ENCODE measurements at places on chromosomes 6 and 20. TPM values are rescaled to one million over a fixed set of nuclear protein-coding genes. Genes with fewer than 3 reads are reported as not detected.

GRCh38 chr20:8303651-8304050 is 171.6 kb downstream of the PLCB1 start:
- DNase-seq = no peak
- H3K27me3 ChIP-seq = no peaks in the 10 kb centered on the region
- H3K36me3 ChIP-seq = no peaks in the 10 kb centered on the region
- no peak overlapping the region for H3K4me3 ChIP-seq

- H3K27ac ChIP-seq = no peak overlapping the region
- no peaks in the 10 kb centered on the region for H3K36me3 ChIP-seq
- no peak overlapping the region for H3K4me3 ChIP-seq
- no peaks in the 10 kb centered on the region for H3K4me1 ChIP-seq
- DNase-seq = no peak
Observed at GRCh38 chr20:52290569-52290968, 99.0 kb upstream of the ZFP64 start.

DNA sequence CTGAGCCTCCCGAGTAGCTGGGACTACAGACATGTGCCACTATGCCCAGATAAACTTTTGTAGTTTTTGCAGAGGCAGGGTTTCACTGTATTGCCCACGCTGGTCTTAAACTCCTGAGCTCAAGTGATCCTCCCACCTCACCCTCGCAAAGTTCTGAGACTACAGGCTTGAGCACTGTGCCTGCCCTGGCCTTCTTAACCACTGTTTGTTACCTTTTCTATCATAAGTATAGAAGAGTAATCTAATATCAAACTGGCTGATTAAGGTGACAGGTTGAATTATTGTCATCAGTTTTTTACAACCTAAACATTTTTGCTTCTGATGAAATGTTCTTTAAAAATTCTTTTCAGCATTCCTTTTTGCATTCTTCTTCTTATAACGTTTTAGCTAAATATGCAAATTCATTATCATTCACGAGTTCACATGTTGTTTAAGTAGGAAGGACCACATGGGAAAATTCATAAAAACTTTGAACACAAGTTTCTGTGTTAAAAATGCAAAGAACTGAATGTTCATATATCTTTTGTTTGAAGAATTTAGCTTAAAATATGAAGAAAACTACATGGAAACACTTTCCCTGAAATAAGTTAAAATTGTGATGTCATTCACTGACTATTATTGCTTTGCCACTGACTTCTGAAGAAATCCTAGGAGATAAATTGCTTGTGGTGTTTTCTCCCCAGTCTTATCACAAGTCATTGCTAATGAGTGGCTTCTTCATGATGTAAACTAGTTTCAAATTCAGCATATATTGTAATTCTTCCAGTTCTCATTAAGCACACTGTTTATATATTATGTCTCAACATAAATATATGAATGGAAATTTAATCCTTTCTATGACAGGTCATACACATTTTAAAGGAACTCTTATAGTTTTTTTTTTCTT is 106.7 kb downstream of the ADGRB3 start:
- no peaks in the 10 kb centered on the region for H3K27me3 ChIP-seq
- no peaks in the 10 kb centered on the region for H3K4me1 ChIP-seq
- no peak for DNase-seq
- H3K4me3 ChIP-seq = no peak overlapping the region
- no peaks in the 10 kb centered on the region for H3K36me3 ChIP-seq

DNA sequence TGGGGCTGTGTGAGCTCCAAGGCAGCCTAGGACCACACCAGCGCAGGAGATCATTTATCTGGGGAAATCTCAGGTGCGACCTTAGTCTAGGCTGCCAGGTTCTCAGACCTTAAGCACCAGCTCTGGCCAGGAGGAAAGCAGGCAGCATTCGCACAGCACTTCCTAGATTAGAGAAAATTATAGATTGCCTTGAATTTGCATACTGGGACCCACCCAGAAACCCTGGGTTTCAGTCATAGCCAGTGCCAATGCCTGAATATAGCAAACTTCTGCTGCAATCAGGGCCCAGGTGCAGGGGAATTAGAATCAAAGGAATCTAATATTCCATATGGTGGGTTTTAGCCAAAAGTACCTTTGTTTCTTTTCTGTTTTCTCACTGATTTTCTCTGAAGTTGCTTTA is 204.3 kb upstream of the CST7 start:
- H3K4me3 ChIP-seq = no peak overlapping the region
- DNase-seq = no peak
- no peaks in the 10 kb centered on the region for H3K36me3 ChIP-seq
- H3K27me3 ChIP-seq = no peaks in the 10 kb centered on the region
- no peak overlapping the region for H3K27ac ChIP-seq

The BFSP1 gene
- 0.52 TPM for total RNA-seq
